ENCODE measurements at places on chromosomes 6 and 20.

- DNase-seq, result peak; percentile 74
Observed at GRCh38 chr6:165718491-165718891, 55.5 kb upstream of the PDE10A start.

DNA sequence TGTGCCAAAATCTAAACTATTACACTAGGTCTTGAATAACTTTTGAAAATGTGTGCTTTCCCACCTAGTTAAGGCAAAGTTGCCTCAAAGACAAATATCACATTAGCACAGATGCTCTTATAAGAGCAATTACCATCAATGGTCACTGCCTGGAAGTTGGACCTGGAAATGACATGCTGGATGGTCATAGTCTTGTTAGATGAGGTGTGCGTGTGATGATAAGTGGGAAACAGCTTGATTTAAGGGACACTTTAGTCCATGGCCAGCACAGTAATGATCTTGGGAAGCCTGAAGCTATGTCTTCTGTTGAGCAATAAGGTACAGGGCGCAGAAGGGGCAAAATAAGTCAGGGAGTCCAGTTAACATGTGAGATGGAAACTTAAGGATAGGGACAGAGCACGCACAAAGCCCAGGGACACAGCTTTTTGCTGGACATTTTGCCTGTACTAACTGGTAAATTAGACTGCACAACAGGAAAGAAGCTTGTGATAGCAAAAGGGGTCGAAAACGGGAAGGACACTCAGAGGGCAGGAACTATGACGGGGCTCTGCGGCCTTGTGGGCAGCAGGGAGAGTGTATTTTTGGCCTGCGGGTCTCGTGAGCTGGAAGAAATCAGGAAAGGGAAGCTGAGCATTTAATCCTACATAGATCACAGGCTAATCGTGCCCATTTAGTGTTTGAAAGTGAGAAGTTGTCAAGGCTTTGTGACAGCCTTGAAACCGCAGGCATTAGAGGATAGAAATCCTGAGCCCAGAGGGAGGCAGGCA lies 66.7 kb upstream of the BMP2 start:
- no peak for DNase-seq

- no peak for DNase-seq
Observed at GRCh38 chr6:89350281-89350966, 2.1 kb downstream of the UBE2J1 start.

- DNase-seq, result no peak
Observed at GRCh38 chr6:3849681-3850450, 693 bp downstream of the FAM50B start.

DNA sequence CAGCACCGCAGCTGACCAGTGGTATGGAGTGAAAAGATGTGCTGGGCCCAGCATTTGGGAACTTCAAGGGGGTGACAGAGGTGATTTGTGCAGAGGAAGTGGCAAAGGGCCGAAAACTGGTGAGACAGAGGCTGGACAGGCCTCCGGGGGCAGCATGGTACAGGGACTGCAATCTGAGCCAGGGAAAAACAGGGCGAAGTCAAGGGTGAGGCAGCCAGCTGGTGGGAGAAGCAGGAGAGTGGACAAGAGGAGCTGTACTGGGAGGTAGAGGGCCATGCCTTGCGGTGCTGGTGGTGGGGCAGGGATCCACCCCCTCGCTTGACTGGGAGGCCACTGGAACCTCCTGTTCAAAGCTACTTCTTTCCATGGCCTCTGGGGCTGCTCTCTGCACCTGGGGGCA lies 7.3 kb upstream of the GFRA4 start:
- DNase-seq, result no peak

DNA sequence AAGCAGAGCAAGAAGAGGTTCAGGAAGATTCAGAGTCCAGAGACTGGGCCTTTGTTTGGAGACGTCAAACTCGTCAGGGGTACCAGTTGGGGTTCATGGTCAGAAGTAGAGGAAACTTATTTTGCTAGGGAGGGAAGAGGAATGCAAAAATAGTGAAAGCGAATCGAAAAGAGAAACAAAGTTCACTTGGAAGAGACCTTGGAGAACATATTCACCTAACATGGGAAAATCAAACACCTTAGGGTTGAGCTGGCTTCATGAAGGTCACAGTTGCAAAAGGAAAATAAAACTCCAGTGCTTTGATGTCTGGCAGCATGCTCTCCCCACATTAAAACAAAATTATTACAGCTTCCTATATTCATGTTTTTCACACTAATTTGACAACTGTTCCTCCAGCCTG lies 440.4 kb downstream of the EPM2A start:
- DNase-seq, result no peak

DNA sequence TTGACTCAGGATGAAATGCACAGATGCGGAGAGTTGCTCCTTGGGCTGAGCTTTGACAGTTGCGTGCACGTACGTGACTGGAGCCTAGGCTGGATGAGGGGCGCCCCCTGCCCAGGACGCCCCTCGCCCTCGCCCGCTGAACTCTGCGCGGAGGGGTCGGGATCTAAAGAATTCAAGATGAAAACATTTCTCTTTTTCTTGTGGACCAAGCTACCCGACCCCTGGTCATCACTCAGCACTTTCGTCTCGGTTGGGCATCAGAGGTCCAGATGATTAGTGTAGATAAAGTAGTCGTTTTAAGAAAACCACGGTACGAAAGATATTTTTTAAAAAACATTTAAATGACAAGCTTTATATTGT lies 700 bp downstream of the DTD1 start:
- no peak for DNase-seq

DNA sequence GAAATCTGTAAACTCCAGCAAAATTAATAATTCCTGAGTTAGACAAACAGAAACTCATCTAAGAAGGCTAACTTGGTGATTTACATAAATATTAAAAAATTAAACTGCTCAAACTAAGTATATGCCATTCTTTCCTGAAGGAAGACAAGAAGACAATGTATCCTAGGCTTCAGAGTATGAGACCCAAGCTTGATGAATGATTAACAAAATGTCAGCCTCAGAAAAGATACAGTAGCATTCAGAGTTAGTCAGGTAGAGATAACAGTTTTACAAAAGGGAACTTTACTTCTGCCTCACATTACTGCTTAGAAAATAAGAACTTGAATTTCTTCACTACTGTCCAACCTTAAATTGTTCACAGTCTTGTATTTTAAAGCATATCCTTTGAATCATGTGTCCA lies 12.0 kb downstream of the CSNK2A1 start:
- DNase-seq, result peak; percentile 34
